Activated CD4-positive, alpha-beta T cell treated with anti-CD3 and anti-CD28 coated beads for 24 hours (primary cell): ENCODE measurements at places on chromosomes 11 and 22.
A peak's percentile ranks its signal among the peaks of the same experiment; 100 is the strongest.

DNA sequence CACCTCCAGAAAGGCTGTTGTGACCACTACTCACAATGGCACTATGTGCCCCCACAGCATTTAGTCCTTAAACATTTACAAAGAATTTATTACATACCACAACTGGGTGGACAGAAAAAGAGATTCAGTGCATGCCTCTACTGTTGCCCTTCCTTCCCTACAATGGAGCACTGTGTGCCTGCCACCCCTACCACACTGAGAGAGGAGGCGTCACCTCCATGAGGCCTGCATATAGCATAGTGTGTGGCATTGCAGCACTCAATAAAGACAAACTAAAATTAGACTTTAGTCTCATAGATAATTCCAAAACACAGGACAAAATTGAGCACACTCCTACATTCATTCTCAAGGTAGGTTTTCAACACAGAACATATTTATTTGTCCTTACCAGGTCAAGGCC, 25.8 kb downstream of the THAP12 start:
- DNase-seq = no peak

- no peak for DNase-seq
Measured at GRCh38 chr22:49137206-49137840, 690.4 kb downstream of the BRD1 start.

DNA sequence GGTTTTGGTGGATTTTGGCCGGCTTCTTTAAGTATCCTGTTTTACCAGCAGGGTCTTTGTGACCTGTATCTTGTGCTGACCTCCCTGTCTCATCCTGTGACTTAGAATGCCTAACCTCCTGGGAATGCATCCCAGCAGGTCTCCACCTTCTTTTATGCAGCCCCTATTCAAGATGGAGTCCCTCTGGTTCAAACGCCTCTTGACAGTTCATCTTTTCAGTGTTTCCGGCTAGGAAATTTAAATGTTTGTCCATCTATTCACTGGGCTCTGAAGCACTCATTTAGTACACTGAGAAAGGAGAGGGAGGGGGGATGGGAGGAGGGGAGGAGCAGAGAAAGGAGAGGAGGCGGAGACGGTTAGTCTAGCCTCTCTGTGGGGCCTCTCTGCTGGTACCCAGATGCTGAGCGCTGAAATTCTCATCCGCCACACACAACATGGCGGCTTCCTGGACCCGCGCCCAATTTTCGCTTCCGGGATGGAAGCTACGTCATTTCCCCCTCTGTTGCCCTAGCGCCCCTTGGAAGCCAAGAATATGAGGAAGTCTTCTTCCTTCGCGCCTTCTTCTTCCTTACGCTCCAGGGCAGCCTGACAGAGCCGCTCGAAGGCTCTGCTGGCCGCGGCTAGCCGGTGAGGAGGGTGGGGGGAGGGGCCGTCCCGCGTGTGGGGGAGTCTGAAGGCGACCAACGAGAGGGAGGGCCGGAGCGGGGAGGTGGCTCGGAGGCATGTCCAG, 69.0 kb upstream of the SYT13 start:
- DNase-seq = peak; percentile 85

GRCh38 chr22:37817705-37818408, 5.3 kb upstream of the GALR3 start:
- DNase-seq = peak; percentile 80

GRCh38 chr11:94151903-94152677, 23.4 kb downstream of the PANX1 start:
- DNase-seq = no peak

DNA sequence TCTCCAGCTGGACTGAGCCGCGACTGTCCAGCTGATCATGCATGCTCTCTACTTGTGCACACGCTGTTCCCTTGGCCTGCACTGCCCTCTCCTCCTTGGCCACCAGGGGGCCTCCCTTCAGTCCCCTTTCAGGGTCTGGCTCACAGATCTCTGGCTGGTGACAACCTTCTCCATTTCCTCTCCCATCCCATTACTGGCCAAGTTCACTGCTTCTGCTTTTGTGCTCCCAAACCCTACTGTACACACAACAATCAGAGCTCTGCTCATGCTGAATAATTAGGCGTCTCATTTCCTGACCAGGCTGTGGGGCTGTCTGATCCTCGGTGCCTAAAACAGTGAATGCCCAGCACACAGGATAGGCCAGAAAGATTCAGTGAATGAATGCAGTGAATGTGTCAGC, 224.0 kb upstream of the NARS2 start:
- DNase-seq = peak; percentile 23

GRCh38 chr11:34576331-34576730, 44.6 kb upstream of the EHF start:
- no peak for DNase-seq

DNA sequence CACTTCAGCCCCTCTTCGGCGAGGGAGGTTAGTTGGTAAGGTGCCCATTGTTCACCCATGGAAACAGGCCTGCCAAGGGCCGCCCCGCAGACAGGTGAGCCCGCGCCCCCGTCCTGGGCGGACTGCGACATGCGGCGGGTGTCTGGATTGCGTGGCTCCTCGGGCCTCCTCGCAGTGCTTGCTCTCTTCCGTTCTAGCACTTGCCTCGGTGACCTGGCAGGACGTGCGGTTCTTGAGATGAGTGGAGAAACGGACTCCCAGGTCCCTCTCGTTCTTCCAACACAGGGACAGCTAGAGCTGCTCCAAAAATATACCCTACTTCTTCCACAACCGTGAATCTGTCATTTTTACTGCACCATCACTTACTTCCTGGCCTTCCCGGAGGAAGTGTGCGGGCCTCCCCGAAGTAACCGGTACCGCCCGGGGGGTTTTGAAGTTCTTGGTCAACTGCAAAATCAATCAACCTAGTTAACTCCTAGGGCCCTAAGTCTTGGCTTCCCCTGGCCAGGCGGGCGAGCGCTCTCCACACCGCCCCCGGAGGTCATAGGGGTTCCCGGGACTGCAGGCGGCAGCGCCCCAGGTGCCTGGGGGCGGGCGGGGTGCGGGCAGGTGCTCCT, 745 bp upstream of the ZBTB44 start:
- peak; percentile 26 for DNase-seq
